SHP77 (cell line): ENCODE measurements at places on chromosomes 6 and 20.

DNA sequence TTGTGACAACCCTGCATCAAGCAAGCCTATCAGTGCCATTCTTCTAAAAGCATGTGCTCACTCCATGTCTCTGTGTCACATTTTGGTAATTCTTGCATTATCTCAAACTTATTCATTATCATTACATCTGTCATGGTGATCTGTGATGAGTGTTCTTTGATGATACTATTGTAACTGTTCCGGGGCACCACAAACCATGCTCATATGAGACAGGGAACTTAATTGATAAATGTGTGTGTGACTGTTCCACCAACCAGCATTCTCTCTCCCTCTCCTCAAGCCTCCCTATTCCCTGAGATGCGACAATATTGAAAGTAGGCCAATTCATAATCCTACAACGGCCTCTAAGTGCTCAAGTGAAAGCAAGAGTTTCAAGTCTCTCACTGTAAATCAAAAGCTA, 4.0 kb downstream of the HUS1B start:
- no peak for DNase-seq

- DNase-seq: no peak
These were observed 122.3 kb downstream of the PREX1 start for GRCh38 chr20:48705240-48706115.

DNA sequence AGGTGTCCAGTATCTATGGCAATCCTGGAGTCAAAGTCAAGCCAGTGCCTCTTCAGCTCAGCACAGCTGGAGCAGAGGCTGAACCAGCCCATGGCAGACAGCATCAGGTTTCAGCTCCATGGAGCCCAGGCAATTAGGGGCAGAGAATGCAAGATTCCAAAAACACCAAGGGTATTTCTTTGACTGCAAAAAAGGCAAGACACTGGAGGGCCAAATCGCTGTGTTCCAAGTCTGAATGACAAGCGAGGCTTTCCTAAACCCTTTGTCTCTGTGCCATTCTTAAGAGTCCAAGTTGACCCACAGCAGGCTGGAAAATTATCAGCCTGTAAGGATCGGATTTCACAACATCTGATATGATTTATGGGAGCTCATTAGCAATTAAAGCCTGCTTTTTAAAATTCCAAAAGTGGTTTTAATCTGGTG, 49.7 kb upstream of the TGM3 start:
- no peak for DNase-seq

DNA sequence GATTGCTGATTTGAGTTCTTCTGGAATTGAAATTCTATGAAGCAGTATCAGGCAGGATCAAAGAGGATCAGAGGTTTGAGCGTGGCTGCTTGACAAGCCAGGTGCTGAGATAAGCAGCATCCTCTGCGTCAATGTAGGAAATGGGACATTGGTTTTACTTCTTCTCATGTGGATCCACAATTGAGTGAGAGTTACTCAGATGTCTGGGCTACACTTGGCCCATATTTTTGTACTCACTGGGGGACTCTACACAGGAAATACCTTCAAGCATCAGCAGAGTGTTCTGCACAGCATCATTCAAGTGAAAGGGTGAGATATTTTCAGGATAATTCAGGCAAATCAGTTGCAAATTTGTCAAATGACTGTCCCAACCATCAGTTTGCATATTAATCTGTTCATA, 613.9 kb upstream of the ARID1B start:
- no peak for DNase-seq

DNA sequence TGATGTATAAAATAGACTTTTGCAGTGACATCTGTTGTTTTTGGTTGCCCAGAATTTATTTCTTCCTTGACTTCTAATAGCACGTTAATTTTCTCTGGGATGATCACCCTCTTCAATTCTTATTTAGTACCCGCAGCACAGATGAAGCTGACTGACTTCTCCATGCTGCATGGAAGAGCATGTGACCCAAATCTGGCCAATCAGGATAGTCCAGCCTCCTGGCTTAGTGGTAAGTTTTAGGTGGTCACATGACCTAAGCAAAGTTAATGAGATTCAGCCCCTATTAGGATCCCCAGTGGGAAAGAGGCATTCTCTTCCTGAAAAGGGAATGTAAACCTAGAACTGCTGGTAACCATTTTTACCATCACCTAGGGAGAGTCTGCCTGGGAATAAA, 13.8 kb upstream of the SIRT5 start:
- no peak for DNase-seq

GRCh38 chr6:53309059-53309900, 39.5 kb downstream of the ELOVL5 start:
- peak; percentile 88 for DNase-seq

- no peak for DNase-seq
These were observed 185.7 kb downstream of the BACH2 start for GRCh38 chr6:90110971-90111370.

- no peak for DNase-seq
These were observed 198.9 kb downstream of the TBC1D32 start for GRCh38 chr6:121135425-121135824.

GRCh38 chr6:155409391-155409790, 46.2 kb downstream of the NOX3 start:
- no peak for DNase-seq

GRCh38 chr6:140821196-140821595, 1311.5 kb upstream of the GJE1 start:
- DNase-seq: no peak

DNA sequence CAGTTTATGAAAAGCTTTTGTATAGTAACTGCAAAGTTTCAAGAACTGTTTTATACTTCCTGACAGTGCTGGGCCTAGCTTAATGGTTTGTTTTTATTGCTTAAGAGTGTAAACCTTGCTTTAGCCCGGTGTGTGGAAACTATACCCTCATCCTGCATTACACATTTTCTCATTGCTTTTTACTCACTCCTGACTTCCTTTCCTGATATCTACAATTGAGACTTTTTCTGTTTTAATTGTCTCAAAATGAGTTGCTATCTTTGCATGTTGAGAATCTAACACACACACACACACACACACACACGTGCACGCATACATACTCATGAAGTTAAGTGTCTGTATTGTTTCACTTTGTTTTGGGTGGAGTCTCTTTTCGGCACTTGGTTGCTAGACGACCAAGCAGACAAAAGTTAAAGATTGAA, 16.7 kb downstream of the BMP2 start:
- no peak for DNase-seq

DNA sequence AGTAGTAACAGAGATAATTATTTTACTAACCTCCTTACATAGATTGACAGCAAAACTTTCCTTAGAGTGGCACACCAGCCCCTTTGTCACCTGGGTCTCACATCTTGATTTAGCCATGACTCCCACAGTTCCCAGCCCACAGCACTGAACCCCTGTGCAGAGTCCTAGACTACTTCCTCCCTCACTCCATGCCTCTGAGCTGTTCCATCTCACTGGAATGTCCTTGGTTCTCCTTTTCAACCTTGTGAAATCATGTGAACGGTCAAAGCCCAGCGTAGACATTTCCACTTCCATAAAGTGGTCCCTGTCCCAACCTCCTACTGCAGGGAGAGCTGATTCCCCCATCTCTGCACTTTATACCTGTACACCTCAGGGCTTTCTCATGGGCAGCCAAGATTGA, 19.7 kb downstream of the CGA start:
- DNase-seq: no peak

DNA sequence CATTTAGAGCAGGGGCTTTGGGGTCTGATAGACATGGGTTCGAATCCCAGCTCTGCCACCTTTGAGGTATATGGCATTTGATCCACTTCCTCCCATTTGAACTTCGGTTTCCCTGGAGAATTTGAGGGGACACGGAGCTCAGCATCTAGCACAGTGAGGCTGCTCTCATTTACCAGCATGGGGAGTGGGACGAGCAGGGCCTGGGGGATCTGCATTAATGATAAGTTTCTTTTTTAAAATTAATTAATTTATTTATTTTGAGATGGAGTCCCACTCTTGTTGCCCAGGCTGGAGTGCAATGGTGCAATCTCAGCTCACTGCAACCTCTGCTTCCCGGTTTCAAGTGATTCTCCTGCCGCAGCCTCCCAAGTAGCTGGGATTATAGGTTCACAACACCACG, 52.6 kb downstream of the VSTM2L start:
- DNase-seq: no peak

GRCh38 chr20:48471759-48472408, 355.9 kb downstream of the PREX1 start:
- DNase-seq: no peak

GRCh38 chr20:23048283-23049200, 930 bp downstream of the THBD start:
- no peak for DNase-seq

- no peak for DNase-seq
These were observed 93.4 kb upstream of the NHSL1 start for GRCh38 chr6:138592749-138593123.

GRCh38 chr6:137165375-137166246, 7.8 kb downstream of the IL22RA2 start:
- peak; percentile 43 for DNase-seq

- peak; percentile 68 for DNase-seq
These were observed at the start of gene CD109 for GRCh38 chr6:73695619-73696421. Gene CD109 (plus strand): TSS chr6:73696203. CDS start chr6:73696216, 13 bp downstream.

GRCh38 chr6:142294679-142295078, 7.1 kb upstream of the ADGRG6 start:
- no peak for DNase-seq

- peak; percentile 15 for DNase-seq
These were observed 642.6 kb downstream of the KIF16B start for GRCh38 chr20:15930311-15931305.

DNA sequence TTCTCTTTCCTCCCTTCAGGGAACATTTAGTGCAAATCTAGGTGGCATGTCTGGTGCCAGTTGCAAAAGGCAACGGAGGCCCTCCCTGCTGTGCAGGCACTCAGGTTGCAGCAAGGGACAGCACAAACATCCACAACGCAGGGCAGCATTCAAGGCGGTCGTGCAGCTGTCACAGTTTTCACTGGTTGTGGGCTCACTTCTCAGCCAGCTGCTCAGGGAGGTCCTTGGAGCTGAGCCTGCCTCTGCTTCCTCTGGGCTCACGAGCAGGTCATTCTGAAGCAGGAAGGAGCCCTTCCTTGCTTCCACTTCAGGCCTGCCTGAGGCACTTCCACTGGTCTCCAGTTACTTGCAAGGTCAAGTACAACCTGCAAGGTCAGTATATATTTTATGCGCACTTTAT, 3.8 kb upstream of the NPEPL1 start:
- DNase-seq: no peak

DNA sequence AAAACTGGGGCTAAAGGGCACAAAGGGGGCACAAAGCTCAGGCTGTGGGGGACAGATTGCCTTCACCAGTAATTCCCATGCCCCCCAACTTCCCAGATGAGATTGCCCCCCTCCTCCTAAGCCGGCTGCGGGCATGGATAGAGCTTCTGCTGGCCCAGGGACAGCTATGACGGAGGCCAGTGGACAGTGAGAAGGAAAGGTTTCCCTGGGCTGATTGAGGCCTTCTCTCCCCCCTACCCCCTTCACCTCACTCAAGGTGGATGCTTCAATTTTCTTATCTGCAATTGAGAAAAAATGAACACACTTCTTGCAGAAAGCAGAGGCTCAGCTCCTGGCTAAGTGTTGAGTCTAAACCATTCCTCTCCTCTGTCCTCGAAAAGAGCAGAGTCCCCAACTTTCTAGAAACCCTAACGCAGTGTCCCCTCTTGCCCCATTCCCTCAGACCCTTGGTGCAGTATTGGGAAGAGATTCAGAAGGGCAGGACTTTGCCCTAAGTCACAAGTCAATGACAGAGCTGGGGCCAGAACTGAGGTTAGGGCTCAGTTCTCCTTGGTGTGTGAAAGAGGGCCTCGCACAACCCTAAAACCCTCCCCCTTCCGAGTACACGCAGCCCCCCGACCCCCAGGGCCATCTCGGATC, 808 bp downstream of the SDC4 start:
- DNase-seq: no peak

GRCh38 chr6:95354551-95354950, 222.8 kb upstream of the MANEA start:
- DNase-seq: no peak

GRCh38 chr6:25303254-25303653, 24.1 kb downstream of the CARMIL1 start:
- no peak for DNase-seq
